Stomach (tissue), 19 donors: ENCODE measurements at places on chromosomes 3 and 15. TPM values are rescaled to one million over a fixed set of nuclear protein-coding genes. Genes with fewer than 3 reads are reported as not detected.

CPNE9 gene
- polyA plus RNA-seq, result 0.10 TPM

OSTN gene
- polyA plus RNA-seq, result 0.03 TPM

SLC15A2 gene
- 0.44 TPM for polyA plus RNA-seq

KIAA1143 gene
- 10.1 TPM for polyA plus RNA-seq

PPM1L gene
- polyA plus RNA-seq, result 1.4 TPM

BFSP2 gene
- 1.4 TPM for polyA plus RNA-seq

GRCh38 chr15:100723315-100723801 lies 121.0 kb downstream of the ASB7 start:
- DNase-seq, result no peak

DNA sequence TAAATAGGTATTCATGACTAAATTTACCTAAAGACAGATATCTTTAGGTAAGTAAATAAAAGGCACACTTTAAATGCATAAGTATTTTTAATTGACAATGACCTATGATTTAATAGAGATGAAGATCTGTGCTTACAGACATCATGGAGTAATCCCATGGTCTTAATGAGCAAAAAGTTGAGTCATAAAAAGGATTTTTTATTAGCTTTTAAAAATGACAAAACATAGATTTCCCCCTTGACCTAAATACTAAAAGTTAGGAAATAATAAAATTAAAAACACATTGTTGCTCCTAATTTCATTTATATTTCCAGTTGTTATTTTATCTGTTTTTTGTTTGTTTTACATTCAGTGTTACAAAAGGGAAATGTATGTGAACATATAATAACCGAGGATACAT lies 1005.7 kb downstream of the ROBO1 start:
- no peak for DNase-seq

GRCh38 chr3:50573566-50574443 lies 4.5 kb downstream of the HEMK1 start:
- no peak for DNase-seq

- no peak for DNase-seq
These were observed 347.4 kb downstream of the FEZF2 start for GRCh38 chr3:62025913-62026312.

DNA sequence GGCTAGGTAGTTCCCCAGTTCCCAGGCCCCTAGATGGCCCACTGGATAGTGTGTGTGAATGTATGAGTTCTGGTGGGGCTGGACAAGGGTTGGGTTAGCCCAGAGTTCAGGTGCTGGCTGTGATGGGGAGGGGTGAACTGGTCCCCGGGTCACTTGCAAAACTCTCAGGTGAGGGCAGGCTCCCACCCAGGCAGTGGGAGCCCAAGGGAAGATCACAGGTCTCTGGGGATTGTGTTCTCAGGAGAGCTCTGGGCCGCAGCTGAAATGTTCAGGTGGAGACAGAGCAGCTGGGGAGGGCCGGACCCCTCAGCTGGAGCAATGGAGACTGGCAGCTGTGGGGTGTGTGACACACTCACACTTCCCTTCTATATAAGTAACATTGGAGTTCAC lies 12.8 kb upstream of the FAM98B start:
- no peak for DNase-seq

- no peak for DNase-seq
These were observed 176.1 kb upstream of the RGMA start for GRCh38 chr15:93265111-93265556.
